ENCODE measurements at places on chromosomes 1 and 21.

GRCh38 chr21:39453571-39454179 lies 1.9 kb downstream of the SH3BGR start:
- no peak for DNase-seq

DNA sequence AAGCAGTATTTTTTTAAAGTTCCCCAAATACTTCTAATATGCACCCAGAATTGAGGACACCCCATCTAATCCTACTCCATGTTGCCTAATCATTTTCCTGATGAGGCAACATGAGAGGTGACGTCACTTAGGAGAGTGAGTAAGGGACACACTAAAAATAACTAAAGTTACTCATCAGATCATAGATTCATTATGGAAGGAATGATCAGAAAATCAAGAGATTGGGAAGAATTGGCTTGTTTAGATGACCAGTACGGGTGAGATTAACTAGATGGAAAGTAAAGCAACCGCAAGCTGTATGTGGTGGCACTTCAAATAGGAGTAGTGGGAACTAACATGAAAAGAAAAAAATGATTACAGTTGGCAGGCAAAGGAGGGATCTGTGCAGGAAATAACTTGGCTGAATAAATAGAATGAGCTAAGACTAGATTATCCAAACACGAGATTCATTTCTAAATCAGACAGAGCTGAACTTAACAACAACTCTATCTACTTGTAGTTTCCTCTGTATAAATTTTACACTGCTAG lies 61.4 kb upstream of the CXADR start:
- no peak for DNase-seq

DNA sequence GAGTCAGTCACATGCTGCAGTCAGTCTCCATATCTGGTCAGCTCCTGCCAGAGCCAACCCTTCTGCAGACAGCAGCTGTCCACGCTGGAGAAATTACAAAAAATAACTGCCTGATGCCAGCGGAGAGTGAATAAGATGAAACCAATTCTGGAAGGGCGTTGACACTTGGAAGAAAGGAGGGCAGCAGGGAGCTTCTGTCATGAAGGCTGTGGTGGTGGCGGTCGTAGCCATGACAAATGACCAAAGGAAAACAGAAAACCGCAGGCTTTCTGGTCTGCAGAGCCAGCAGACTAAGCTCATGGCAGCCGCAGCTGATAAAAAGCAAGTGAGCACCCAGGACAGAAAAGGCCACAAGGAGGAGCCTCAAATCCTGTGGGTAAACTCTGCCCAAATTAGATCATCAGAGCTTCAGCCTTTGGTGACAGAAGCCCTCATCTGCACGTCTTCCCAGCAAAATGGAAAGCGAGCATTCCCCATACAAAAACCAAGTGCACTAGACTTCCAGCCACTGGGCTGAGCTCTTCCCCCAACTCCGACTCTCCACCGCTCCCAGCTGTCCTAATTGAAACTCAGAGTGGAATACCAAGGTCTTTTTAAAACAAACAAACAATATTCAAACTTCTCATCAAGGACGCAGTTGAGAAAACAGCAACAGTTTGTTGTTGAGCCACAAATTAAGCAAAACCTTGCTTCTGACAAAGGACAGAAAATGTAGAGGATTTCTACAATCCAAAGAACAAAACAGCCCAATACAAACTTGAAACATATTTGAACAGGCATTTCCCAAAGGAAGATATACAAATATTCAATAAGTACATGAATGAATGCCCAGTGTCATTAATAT lies 28.7 kb downstream of the RSPH1 start:
- DNase-seq = no peak

DNA sequence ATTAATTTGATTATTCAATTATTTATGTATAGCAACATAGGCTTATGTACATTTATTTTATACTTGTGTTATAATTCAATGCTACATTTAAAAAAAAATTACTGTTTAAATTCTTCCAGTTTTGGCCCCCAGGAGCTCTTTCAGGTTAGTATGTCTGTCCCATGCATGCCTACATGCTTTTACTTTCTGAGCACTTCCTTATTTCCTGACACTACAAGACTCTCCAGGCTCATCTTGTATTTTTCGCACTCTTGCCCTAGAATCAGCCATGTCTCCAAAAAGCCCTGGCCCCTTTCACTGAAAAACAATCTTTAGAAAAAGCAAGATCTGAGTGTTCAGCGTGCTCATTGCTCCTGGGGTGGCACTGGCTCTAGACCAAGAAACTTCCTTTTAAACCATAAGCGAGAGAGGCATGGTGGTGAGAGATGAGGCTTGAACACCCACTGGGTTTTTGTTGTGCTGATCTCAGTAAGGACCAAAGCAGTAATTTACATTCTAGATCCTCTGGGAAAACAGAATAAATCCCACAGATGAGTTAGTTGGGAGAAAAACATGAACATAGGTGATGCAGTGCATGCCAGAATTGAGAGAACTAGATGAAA lies 95.0 kb downstream of the SLC30A10 start:
- DNase-seq = no peak

GRCh38 chr1:78236716-78237115 lies 190.9 kb downstream of the GIPC2 start:
- DNase-seq = no peak

GRCh38 chr1:117671781-117672501 lies 66.1 kb downstream of the TENT5C start:
- no peak for DNase-seq

DNA sequence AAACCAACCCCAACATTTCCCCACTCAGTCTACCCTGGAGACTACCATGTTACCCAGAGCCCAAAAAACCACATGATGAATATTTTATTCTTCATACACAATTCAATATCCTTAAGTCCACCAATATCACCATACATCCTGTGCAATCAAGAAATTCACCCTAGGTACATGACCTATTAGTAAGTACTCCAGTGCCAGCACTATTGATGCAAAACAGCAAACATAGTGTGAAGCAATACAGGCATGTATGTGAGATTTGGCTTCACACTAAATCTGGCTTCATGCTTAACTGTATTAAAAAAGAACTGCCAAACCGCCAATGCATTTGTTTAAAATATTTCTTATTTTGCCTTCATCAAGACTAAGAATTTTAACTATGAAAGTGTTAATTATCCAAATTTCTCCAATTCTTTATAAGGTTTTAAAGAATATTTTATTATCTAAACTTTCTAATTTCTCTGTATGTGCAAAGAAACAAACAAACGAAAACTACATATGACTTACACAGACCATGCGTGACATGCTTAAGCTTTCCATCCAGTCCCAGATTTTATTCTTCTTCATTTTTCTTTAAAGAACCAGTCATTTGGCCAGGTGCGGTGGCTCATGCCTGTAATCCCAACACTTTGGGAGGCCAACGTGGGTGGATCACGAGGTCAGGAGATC lies 22.4 kb upstream of the TMEM125 start:
- no peak for DNase-seq

GRCh38 chr1:60960891-60961461 lies 121.4 kb upstream of the NFIA start:
- DNase-seq = no peak

- no peak for DNase-seq
Observed at GRCh38 chr1:171699531-171699930, 42.3 kb downstream of the VAMP4 start.

DNA sequence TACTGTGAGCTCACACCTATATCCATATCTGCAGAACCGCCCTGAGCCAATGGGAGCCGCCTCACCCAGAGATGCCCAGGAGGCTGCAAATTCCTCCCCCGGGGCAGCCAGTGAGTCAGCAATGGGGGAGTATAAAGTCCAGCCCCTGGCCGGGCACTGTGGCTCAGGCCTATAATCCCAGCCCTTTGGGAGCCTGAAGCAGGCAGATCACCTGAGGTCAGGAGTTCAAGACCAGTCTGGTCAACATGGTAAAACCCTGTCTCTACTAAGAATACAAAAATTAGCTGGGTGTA lies 5.0 kb upstream of the CLCNKB start:
- DNase-seq = no peak

GRCh38 chr1:201937624-201938213 lies 8.6 kb downstream of the LMOD1 start:
- no peak for DNase-seq

DNA sequence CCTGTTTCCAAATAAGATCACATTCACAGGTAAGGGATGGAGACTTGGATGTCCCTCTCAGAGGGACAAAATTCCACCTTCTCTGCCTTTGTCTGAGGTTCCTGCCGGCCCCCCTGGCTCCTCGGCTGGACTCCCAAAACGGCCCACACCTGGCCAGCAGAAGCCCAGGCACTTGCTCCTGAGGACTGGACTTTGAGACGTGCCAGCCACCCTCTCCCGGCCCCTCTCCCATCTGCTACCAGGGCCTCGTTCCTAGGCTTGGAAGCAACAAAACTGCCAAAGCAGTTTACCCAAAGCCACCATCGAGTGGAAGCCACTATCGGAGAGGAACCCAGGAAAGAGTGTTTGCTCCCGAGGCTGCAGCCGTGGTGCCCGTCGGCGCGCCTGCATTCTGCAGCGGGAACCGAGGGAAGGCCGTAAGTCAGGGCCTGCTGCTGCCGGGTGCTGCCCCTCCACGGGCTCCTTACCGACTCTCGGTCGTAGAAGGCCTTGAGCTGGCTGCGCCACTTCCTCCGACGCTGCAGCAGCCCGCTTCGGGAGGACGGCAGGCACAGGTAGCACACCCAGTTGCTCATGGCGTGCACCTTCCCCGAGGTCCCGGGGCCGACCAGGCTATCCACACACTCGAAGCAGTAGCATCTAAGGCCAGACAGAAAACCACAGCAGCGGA lies 3.5 kb downstream of the DNMT3L start:
- no peak for DNase-seq

DNA sequence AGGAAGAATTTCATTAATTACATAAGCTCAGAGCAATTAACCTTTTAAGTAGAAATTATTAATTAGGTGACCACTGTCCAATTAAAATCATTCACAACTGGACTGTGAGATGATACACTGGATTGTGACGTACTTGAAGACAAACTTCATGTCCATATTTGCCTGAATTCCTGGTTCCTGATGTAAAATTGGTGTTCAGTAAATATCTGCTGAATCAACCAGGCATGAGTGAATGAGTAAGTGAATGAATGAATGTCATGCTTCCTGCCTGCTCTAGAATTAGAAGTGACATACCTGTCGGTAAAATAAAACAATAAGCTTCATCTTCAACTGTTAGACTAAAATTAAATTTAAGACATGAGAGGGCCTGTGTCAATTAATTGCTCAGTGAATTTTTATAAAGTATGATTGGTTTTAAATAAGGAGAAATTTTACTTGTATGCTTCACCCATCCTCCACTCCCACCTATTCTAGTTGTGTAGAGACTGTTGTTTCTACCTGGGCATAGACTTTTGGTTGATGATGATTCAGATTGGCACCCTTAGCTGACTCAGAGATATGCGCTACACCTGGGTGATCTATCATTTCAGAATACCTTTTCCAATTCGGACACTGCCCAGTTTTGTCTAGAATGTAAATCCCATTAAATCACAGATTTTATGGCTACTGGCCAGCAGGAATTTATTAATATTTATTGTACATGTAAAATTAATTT lies 56.9 kb upstream of the PTGS2 start:
- DNase-seq = no peak

- DNase-seq = no peak
Observed at GRCh38 chr1:100862591-100862990, 32.1 kb downstream of the EXTL2 start.

GRCh38 chr1:21021311-21021710 lies 155.4 kb downstream of the EIF4G3 start:
- no peak for DNase-seq

DNA sequence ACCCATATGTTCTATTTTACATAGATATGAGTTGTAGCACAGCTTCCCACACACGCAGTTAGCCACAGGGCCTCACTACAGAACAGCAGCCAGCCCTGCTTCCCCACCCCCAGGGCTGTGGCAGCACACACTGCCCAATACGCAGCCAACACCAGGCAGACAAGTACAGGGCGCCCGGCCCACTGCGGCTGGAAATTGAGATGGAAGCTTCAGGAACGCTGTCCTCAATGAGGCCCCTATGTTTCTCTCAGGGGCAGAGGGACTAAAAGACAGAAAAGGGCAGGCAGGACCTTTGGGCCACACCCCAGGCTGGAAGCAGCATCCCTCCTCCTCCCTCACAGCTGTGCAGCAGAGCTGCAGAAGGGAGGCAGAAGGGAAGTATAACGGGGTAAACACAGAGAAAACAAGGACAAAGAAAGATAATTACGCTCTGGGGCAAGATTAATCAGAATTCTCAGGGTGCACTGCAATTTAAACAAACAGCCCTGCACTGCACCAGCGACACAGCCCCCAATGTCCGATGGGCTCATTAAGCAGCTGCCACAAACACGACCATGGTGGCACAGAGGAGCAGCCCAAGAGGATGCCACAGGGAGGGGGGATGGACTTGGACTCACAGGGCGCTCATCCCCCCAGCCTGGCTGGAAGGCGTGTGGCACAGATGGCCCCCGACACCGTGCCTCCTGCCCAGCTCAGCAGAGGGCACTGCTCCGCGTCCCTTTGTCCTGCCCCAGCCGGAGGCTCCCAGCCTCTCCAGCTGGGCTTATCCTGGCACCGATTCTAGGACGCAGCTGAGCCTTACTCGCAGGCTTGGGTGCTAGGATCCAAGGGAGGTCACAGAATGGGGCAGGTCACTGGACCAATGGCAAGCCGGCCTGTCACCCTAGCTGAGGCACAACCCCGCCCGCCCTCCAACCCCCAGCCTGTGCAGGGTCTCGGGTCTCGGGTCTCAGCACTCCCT lies 14.2 kb downstream of the WDR4 start:
- DNase-seq = no peak

GRCh38 chr1:64459743-64460142 lies 10.2 kb upstream of the CACHD1 start:
- DNase-seq = no peak

DNA sequence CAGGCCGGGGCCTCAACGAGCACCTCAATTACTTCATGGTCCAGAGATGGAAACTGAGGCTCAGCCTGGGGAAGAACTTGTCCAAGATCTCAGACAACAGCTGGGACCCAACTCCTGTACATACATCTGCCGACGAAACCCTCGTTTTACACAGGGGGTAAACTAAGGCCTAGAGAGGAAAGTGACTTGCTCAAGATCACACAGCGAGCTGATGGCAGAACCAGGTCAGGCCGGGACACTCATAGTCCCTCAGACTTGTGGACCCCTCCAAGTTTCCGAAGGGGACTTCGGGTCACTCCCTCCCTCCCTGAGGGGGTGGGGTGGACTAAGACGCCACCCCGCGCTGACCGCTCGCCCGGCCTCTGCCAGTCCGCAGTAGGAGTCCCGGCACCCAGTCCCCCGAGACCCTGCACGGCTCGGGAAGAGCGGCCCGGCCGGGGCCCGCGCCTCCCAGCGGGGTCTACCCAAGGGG lies 430 bp downstream of the WASF2 start:
- no peak for DNase-seq

GRCh38 chr1:25581764-25582163 lies 34.8 kb upstream of the MAN1C1 start:
- no peak for DNase-seq
